ENCODE measurements at places on chromosomes 2 and 18.

GRCh38 chr2:7468955-7469354 is 551.7 kb downstream of the RNF144A start:
- DNase-seq: no peak

DNA sequence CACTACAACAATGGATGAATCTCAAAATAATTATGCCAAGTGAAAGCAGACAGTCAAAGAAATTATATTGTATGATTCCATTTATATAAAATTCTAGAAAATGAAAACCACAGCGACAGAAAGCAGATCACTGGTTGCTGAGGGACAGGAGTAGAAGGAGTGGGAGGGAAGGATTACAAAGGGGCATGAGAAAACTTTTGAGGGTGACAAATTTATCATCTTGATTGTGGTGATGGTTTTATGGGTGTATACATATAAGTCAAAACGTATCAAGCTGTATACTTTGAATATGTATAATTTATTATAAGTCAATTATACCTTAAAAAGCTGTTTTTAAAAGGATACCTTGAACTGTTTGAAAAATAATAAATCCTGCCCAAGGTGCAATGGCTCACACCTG is 27.7 kb downstream of the ATF2 start:
- DNase-seq: no peak

DNA sequence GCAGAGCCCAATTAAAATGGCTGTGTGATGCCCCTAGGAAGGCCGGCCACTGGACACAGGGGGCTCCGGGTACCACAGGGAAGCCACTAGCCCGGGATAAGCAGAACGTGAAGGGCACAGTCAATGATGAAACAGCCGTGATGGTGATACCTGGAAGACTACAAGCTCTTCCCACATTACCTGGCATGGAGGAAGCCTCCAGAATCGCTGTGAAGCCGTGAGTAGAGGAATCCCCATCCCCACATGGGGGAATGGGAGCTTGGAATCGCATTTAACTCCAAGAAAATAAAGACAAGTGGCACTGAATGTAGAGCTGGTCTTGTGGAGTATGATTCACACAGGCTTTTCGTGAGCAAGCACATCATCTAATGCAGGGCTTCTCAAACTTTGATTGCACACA is 16.1 kb downstream of the GALNT14 start:
- no peak for DNase-seq

DNA sequence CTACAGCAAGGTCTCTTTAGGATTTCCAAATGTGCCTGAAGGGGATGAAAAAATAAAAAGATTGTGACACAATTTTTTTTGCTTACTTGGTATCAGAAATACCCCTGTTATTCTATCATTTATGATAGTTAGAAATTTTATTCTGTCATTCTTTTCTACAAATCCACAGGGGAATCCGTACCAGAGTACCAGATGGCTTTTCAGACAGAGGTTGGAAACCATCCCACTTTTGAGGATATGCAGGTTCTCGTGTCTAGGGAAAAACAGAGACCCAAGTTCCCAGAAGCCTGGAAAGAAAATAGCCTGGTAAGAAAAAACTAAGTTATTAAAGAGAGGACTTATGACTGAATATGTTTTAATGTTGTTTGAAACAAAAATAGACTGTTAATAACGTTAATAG is 92.6 kb upstream of the FAM117B start:
- no peak for DNase-seq

GRCh38 chr18:78713726-78714125 is 265.9 kb upstream of the SALL3 start:
- no peak for DNase-seq

DNA sequence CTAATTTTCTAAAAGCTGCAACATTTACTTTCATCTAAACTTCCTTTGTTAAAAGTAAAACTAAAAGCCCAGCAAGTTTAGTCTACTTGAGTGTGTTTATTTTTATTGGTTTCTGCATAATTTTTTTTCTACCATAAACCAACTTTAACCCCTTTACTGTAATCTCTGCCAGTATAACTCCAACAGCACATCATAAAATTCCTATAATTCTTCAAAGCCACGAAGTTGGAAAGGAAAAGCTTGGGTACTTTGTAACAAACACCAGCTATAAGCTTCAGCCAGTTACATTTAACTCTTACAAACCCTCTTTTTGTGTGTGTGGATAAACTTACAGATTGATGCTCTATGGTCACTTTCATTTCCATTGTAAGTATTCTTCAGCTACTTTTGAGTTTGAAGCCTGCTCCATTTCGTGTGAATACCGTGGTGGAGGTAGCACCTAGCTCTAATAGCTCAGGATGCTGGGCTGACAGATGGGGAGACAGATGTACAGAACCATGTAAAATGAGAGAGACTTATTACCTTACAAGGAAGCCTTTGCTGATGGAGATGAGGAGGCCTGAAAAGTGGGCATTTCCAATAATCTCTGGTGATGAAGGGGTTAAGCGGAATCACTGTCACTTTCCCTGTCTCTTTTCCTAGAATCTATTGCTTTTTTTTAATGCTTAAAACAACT is 42.5 kb downstream of the ZEB2 start:
- no peak for DNase-seq

DNA sequence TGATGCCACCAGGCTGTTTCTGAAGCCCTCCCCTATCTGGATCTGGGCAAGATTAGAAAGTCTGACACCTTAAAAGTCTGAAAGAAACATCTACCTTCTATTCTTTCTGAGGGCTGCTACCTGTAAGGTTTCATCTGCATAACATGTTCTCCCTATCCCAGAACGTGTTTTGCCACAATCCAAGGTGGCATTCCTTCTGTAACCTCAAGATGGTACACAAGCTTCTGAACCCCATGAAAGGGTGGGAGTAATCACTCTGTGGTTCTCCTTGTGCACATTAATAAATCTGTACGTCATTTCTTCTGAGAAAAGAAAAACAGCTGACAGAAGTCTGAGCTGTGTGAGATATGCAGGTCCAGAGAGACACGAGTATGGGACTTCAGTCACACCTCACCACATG is 41.8 kb upstream of the MSH6 start:
- no peak for DNase-seq

DNA sequence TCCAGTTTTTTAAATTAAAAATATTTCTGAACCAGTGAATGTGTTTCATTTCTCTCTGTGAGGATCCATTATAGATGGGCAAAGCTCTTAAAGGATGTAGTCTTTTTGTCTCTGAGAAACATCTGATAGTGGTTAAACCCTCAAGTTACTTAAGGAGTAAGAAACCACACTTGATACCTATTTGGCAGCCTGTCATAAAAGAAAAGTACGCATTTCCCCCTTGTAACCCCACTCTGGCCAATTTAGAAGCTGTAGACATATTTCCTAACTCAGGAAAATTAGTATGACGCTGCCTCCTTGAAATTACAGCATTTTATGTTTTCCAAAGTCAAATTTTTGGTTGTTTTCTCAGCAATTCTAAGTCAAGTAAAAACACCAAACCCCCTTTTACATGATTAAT is 2.0 kb downstream of the STAT4 start:
- DNase-seq: no peak

DNA sequence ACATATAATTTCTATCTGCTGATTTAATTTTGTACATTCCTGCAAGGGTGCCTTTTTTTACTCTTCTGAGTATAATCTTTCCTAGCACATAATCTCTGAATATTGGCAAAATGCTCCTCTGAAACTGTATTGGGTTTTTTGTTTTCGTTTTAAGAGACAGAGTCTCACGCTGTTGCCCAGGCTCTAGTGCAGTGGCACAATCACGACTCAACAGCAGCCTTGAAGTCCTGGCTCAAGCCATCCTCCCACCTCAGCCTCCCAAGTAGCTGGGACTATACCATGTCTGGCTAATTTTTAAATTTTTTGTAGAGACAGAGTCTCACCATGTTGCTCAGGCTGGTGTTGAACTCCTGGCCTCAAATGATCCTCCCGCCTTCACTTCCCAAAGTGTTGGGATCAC is 104.9 kb downstream of the SPTBN1 start:
- DNase-seq: no peak

GRCh38 chr18:61589724-61590065 is 256.5 kb downstream of the CDH20 start:
- no peak for DNase-seq

DNA sequence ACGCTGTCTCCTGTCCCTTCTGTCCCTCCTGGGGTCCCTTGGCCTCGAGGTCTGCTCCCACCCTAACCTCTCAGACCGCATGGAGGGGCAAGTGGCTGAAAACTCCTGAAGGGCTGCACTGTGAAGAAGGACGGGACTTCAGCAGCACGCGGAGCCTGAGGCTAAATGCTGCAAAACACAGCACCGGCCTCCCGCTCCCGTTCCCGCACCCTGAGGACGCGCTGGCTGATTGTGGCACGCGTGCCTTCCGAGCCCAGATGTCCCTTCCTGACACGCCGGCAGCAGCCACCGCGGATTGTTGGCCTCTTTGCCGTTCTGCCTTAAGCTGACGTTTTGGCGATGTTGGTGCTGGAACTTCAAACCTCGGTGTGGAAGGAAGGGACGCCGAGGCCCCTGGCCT is 125.9 kb upstream of the CTDP1 start:
- DNase-seq: no peak

DNA sequence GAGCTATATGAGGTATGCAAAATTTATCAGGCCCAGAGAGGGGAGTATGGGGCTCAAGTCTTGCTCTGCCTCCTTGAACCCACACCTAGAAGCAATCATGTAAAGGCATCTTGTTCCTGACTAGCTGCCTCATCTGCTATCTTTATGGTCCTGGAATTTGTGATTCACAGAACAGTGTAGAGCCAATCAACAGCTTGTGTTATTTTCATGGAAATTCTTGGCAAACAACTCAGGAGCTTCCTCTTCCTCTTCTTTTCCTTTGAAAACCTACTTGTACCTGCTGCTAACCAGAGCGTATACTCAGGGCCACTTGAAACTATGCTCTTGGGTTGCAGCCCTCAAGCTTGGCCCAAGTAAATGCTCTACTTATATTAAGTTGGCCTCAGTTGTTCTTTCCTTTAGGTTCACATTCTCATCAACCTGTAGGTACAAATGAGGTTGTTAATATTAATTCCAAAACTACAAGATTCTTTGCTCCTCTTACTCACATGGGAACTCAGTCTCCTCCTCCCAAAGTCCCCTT is 3.5 kb upstream of the NOSTRIN start:
- DNase-seq: no peak

DNA sequence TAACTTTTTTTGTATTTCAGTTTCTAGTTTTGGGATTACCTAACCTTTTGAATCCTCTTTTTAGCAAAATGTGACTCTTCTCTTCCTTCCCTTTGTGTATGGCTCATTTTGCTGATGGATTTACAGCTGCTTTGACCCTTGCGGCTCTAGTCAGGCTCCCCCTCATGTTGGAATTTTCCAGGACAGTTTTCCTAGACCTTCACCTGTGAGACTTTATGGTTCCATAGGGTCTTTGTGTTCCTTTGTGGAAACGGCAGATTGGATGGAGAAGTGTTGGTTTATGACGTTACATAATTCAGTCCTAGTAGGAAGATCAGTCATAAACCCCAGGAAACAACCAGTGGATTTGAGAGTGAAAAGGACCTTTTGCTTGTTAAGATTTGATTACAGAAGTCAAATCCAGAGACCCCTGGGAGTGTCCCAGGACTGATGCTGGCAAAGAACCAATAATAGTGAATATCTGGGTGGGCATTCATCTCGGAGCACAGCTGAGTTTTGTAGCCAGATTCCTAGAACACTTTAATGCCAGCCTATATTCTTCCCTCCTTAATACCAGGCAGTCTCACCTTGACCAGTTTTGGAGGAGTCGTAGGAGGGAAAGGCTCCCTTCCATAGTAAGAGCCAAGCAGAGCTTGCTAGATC is 42.7 kb downstream of the SOCS6 start:
- no peak for DNase-seq

- DNase-seq: no peak
Observed at GRCh38 chr18:67813380-67814028, 297.0 kb upstream of the DSEL start.

DNA sequence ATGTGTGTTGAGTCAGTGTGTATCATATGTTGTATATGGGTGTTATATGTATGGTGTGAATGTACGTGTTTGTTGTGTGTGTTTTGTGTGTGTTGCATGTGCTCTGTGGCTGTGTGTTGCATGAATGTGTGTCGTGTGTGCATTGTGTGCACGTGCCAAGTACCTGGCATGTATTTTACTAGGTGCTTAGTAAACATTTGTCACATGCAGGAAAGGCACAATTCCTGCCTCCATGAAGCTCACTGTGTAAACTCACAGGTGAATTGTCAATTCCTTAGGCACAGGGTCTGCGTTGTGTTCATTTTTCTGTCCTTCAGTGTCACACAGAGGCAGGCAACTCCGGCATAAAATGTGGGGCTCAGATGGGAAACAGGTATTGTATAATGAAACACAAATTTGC is 22.3 kb upstream of the IL1R1 start:
- no peak for DNase-seq

All from ecto neural progenitor cell (in vitro differentiated cells).